ENCODE measurements at places on chromosomes 4 and X.

DNA sequence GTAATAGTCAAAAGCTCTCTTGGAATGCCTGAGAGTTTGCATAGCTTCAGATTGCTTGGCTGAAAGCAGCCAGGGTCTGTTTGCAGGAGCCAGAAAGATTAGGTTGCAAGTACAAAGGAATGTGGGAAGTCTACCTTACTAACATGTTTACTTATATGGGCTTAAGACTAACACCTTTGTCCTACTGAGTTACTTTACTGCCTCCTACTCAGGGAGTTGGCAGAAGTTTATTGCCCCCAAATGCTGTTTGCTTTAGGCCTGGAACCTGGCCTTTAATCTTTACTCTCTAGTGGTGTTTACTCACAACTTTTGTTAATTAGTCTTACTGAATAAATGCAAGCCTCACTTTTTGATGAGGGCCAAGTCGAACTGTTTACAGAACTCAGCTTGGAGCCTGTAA lies 219.4 kb upstream of the ZC4H2 start:
- no peak for DNase-seq

GRCh38 chr4:19026281-19026680 lies 1004.7 kb upstream of the LCORL start:
- no peak for DNase-seq

- DNase-seq, result no peak
These were observed 125.8 kb upstream of the UNC5C start for GRCh38 chr4:95674521-95674981.

- DNase-seq, result no peak
These were observed 7.5 kb upstream of the RNF4 start for GRCh38 chr4:2461246-2461960.

DNA sequence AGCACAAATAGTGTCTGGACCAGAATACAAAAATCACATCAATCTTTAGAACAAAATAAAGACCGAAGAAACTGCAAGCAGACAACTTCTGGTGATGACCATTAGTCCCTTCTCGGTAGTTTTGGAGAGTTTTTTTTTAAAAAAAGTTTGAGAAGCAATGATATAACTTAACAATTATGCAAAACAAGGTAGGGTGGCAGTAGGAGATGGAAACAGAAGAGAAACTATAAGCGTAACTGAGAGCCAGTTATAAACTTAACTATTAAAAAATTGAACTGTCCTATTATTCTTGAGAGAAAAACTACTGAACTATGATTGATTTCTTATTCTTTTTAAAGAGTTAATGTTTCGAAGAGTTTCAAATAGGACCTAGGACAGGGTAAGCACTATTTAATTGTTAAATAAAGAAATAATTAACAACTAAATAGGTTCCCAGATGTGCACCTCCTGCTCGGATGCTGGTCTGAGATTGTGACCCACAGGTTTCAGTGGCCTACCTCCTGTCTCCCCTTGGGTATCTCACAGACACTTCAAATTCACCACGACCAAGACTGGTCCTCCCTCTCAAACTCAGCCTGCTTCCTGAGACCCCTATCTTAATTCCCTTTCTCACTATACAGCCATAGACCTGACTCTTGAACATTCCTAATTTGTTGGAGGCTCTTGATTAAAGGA lies 81.3 kb downstream of the LEF1 start:
- no peak for DNase-seq

DNA sequence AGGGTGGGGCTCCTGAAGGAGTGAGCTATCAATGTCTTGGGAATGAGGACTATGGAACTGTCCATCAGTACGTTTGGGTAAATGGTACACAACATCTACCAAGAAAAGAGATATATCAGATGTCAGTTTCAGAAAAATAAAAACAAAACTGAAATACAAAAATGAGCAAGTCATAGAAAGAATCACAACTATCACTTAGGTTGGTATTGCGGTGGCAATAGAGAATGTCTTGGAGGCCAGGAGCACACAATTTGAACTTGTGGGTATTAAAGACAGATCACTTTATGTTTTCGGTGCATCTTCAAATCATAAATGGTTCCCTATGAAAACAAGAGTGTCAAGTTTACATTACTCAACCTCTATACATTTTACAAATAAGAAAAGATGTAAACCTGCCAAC lies 176.8 kb downstream of the CHM start:
- no peak for DNase-seq
